ENCODE measurements at places on chromosomes 16 and 17.

GRCh38 chr17:8162997-8163977 lies 539 bp upstream of the VAMP2 start:
- DNase-seq: no peak

DNA sequence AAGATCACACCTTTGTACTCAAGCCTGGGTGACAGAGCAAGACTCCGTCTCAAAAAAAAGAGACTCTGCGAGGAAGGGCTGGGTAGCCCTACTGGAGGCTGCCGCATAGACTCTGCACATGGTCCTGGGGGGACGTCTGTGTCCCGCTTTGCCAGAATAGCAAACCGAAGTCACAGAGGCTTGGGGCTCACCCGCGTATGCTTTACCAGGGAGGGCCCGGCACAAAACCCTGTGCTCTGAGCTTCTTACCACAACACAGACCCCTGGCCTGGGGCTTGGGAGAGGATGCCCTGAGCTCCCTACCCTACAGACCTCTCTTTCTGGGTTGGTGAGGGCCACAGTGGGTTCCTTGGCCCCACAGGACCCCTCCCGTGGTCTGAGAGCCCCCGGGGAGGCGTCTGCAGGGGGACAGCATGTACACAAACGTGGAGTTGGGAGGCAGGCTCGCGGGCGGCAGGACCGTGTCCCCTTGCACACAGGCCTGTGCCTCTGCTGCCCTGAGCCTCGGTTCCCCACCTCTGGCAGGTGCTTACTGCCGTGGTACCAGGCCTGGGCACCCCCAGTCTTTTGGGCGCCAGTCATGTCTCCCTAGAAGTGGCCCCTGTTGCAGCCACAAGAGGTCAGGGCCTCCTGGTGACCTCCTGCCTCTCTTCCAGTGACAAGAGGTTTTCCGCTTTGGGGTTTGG lies 13.8 kb downstream of the CPNE7 start:
- DNase-seq: no peak

- no peak for DNase-seq
Measured at GRCh38 chr16:57070424-57070823, 22.0 kb upstream of the CPNE2 start.

GRCh38 chr16:19868421-19868820 lies 16.2 kb downstream of the GPRC5B start:
- no peak for DNase-seq

DNA sequence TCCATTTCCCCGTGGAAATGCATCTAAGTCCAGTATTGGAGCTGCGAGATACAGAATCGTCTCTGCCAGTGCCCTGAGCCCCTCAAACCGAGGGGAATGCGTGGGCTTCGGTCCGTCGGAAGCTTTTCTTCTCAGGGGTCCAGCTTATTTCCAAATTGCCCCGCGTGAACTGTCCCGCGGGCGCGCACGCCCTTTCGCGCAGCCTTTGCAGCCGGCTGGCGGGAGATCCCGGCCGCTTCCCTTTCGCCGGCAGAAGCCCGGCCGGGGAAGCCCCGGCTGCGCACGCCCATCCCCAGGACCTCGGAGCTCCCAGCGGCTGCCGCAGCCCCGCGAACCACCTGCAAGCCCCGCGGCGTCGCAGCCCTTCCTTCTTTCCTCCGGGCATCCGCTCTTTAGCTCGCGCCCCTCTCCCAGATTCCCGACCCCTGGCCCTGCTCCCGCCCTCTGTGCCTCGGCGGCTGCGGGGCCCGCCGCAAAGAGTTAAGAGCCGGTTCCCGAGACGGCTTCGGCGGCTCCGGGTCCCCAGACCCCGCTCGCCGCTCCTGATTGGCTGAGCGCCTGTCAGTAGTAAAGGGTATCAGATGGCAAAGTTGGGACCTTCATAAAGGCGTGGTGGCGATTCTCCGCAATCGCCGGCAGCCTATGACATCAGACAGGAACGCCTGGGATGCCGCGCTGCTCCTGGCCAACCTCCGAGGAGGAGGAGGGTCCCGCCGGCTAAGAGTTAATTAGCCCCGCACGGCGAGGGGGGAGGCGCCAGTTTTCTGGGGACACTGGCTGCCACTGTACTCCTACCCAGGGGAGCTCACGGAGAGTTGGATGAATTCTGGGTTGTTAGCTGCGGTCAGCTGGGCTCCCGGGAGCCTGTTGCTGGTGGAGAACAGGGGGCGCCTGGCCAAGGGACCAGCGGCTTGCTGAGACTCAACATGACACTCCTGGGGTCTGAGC lies at the start of gene MYOCD:
MYOCD (plus strand) TSS at position 628 of the 948 bp plus-strand sequence; CDS start at position 927, 299 bp downstream.
- DNase-seq: no peak

DNA sequence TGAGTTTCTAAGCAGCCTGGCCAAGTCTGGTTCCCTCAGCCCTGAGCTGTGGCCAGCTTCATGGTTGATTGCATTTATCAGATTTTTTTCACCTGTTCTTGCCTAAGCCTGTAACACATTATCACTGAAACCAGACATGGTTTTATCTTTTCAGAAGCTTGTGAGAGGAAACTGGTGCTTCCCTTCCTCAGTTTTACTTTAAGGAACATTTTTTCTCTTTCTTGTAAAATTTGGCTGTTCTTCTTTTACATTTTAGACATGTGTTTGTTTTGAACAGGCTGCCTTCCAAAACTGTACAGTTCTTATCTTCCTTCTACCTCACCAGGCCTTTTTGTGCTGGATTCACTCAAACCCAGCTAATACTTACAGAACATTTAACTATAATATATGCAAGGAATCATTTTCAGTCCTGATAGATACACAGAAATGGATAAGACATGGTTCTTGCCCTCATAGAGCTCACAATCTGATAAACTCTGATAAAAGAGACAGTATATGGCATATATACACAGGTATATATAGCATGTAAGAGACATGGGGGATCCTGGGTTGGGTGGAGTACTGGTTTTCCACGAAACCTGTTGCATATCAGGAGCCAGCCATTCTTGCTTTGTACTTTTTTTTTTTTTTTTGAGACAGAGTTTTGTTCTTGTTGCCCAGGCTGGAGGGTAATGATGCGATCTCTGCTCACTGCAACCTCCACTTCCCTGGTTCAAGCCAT lies 44.5 kb downstream of the ZNRF1 start:
- no peak for DNase-seq

DNA sequence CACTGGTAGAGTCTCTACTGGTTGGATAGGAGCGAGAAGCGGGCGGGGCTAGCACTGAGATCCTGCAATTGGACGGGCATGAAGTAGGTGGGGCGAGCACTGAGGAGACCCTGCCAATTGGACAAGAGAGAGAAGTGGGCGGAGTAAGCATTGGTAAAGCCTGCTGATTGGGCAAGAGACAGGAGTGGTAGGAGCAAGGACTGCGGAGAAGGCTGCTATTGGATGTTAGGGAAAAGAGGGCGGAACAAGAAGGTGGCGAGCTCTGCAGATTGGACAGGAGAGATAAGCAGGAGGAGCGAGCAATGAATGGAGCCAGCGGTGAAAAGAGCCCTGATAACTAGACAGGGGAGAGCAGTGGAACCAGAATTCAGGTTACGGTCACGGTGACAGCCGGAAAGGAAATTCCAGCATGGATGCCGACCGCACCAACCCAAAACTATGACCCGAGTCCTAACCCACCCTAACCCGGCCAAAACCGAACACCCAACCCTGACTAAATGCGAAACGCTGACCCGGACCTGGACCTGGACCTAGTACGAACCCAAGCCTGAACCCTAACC lies 4.8 kb downstream of the SCGB1C2 start:
- DNase-seq: no peak

DNA sequence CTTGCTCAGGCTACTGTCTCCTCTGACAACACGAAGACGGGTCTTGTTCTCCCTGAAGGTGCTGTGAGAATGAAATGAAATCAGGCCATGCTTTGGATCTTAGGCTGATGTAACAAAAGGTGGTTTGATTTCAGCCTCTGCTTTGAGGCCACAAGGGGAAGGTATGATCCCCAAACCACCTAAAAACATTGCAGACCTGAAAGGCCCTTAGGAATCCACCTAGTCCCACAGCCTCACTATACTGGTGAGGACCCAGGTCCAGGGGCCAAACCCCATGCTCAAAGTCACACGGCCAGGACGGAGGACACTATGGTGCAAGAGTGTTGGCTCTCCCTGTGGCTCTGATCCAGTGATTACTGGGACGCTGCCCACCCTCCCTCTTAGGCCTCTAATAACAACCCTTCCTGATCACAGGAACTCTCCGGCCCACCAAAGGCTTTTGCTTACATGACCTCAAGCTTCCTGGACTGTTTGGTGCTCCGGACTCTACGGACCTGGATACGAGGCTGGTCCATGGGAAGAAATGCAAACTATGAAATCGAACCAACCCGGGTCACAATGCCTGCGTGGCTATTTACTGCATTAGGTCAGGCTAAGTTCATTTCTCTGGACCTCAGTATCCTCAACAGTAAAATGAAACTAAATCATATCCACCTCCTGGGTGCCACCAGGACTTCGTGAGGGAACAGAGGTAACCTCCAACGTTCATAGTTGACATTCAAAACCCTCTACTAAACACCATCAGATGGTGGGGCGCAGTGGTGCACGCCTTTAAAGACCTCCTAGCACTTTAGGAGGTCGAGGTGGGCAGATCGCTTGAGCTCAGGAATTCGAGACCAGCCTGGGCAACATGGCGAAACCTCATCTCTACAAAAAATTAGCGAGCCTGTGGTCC lies 1.5 kb downstream of the TRIM25 start:
- DNase-seq: no peak

GRCh38 chr17:17568772-17569195 lies 22.7 kb downstream of the PEMT start:
- no peak for DNase-seq

DNA sequence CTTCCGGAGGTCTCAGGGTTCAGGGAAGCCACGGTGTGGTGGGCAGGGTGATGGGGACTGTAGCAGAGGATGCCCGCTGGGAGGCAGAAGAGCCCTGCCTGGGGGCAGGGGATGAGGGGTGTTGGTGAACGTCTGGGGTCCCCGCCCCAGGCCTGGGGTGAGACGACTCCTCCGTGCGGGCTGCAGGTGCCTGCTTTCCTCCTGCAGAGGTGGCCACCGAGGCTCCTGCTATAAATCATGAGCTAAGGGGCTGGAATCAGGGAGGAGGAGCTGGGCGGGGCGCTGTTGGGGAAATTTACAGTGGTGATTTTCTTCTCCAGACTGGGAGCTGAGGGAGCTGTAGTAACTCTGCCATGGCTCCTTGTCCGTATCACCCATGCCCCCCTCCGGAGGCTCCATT lies 167.0 kb downstream of the MRM1 start:
- peak; percentile 29 for DNase-seq

- no peak for DNase-seq
Measured at GRCh38 chr17:1480747-1481465, 11.6 kb downstream of the MYO1C start.

DNA sequence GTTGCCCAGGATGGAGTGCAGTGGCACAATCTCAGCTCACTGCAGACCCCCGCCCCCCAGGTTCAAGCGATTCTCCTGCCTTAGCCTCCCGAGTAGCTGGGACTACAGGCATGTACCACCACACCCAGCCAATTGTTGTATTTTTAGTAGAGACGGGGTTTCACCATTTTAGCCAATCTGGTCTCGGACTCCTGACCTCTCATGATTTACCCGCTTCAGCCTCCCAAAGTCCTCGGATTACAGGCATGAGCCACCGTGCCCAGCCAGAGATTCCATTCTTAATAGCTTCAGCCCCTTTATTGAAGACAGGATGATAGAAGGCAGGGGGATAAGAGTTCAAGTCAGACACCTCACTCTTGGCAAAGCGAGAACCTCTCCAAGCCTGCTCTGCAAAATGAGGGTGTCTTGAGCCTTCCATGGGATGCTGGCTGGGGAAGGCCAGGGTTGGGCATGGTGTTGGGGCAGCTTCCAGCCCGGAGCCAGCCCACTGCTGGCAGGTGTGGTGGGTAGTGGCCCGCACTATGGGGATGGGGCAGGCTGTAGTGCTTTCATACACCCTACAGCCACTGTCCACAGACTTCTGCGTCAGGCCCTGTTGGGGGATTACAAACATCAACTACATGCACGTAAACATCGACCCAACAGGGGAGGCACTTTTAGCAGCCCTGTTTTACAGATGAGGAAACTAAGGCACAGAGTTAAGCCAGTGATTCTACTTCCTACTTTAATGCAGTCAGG lies 3.5 kb downstream of the CARHSP1 start:
- DNase-seq: no peak

DNA sequence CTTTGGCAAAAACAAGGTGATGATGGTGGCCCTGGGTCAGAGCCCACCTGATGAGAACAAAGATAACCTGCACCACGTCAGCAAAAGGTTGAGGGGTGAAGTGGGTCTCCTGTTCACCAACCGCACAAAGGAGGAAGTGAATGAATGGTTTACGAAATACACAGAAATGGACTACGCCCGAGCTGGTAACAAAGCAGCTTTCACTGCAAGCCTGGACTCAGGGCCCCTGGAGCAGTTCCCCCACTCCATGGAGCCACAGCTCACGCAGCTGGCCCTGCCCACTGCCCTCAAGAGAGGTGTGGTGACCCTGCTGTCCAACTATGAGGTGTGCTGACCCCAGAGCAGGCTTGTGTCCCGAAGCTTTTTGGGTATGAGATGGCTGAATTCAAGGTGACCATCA lies 29.7 kb upstream of the DLX4 start:
- no peak for DNase-seq

DNA sequence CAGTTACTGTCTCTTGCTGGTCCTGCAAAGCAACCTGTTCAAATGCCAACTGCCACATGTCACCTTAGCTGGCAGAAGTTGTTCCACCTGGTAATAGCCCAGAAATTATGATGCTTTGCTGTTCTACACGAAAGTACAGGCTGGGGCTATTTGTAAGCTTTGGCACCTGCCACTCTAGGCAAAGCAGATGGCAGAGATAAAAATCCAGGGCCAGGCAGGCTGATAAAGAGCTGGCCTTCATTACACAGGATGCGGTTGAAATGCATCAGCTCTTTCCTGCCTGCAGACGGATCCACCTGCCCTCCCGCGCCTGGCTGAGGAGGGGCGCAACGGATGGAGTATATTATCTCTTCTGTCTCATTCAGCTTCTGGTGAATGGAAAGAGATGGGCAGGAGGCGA lies 29.3 kb upstream of the KDM8 start:
- no peak for DNase-seq

DNA sequence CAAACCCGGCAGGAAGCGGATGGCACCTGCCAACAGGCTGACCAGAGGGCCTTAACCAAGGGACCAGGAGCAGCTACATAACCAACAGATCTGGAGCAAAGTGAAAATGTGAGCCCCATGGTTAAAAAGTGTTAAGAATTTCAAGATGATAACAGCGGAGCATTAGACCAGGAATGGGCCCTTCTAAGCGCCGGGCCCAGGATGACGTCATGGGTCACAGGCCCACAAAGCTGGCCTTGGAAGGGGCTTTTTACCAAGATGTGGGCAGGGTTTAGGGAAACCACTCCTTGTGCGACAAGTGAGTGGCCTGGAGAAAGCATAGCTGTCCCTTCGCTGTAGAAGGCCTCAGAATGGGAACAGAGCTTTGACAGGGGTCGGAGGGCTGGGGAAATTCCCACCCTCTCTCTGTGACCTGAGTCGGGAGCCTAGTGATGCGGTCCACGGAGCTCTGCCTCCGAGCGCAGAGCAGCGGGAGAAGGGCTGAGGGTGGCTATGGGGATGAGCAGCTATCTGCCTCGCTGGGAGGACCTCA lies 84.4 kb upstream of the RPL38 start:
- DNase-seq: no peak
